NCI-H187 (cell line): ENCODE measurements at places on chromosomes 5 and 9.

- no peak for DNase-seq
Measured at GRCh38 chr5:33558489-33558888, 117.7 kb downstream of the TARS1 start.

DNA sequence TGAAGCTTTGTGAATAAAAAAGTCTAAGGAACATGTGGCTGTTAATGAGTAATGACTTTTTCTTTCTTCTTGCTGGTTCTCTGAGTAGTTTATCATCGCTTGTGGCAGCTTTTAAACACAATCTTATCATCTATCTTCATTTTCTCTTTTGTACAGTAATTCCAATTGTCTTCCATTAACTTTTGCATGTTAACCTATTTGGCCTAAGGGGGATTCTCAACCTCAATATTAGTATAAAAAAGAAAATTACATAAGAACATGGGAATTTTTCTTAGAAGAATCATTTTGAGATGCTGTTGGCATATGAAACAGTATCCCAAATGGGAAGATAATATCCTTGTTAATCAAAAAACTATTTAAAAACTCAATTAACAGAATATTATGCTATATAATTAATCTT, 179.7 kb upstream of the GPR151 start:
- DNase-seq: no peak

GRCh38 chr5:131595088-131596033, 39.7 kb downstream of the RAPGEF6 start:
- DNase-seq: no peak

DNA sequence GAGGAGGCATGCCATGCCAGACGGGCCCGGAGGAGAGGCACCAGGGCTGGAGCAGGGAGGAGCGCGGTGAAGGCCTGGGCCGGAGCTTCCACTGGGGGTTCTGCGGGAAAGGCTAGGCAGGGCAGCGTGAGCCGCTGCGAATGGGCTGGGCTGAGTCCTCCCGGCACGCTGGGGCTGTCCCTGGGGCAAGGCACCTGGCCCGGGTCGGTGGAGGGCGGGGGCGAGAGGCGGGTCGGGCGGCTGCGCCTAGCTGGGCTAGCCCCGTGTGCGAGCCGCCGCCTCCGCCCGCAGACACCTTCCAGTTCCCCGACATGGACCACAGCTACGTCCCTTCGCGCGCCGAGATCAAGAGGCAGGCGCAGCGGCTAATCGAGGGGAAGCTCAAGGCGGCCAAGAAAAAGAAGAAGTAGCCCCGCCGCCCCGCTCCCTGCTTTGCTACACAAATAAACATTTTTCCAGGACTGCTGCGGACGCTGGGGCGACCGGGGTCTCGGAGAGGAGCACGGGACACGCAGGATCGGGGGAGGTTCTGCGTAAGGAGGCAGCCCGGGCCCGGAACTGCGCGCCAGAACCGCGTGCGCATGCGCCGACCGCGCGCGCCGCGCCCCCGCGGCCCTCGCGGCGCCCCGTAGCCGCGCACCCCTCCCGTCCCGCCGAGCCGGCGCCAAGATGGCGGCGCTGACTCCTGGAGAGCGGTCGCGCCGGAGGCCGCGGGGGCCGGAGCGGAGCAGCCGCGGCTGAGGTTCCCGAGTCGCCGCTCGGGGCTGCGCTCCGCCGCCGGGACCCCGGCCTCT, at the start of gene RABL6:
Gene RABL6 (plus strand): TSS at position 668 of the 794 bp plus-strand sequence. CDS start 249 bp downstream, outside the sequence.
- peak; percentile 39 for DNase-seq

DNA sequence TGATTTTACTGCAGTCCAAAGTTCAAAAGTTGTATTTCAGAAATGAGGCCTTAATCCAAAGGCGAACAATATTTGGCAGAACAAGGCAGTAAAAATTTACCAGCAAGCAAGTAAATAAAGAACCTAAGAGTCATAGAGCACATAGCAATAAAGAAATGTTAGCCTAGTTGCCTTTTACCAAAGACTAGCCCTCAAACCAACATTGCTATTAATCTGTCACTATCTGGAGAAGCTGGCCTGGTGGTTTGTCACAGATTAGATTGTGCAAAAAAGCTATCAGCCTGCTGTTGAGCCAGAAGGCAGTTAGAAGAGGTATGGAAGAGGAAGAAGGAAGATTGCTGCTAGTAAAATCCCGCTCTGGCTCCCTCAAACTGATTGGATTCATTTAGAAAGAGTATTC, 304.7 kb upstream of the KLF4 start:
- no peak for DNase-seq

DNA sequence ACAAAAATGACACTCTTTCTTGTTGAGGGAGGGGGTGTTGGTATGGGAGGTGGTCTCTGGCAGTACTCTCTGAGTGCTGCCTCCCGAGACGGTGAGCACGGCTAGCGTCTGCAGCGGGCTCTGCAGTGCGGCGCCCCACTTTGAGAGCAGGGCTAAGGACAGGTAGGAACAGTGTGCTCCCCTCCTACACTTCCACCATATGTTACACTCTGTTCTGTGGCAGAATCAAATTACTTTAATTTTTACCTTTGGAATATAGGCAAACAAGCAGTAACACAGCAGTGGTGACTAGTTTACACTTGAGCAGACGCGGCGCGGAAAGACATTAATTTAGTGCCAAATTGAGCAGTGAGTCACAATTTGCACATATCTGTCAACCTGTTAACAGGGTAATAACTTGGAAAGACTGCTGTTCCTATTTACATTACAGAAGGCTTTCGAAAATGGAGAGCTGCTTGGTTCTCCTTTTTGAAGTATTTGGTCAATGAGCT, 136.3 kb downstream of the MED27 start:
- no peak for DNase-seq

DNA sequence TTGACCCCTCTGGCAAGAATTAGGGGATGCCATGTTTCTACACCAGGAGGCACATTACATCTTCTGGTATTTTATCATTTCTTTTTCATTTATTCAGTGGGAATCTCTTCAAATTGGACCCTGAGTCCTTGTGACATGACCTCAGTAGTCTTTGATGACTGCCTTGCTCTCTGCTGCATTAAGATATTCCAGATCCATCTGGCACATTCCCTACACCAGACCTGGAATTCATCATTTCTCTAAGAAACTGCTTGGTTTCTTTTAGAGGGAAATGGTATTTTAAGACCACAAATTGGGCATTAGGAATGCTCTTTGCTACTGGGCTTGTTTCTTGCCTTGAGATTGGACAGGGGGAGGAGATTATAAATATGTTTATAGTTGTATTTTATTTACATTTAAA, 61.0 kb downstream of the GALNT10 start:
- DNase-seq: no peak

DNA sequence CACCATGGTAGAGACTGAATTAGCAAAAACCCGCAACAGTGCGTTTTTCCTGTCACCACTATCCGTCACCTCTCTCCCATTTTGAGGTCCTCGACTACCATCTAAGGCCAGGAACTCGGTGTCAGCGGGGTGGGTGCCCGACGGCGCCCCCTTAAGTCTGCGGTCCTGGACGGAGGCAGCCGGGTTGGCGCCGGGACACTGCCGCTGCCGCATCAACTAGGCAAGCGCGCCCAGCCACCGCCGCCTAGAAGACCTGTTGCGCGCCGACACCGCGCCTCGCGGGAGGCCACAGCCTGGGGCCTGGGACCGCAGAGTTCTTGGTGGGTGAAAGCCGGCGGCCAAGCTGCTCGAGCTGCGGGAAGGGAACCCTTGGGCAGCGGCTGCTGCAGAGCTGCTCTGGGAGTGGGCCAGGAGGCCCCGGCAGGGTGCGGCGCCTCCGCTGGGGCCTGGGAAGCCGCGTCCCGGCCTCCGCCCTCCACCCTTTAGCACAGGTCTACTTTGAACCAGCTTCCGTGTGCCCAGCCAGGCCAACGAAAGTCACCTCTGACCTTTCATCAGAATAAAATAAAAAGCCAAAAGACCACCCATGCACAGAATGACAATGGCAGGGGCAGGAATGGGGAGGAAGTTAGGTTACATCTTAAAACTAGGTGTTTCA, 3.5 kb downstream of the FOXB2 start:
- DNase-seq: no peak

- DNase-seq: no peak
Measured at GRCh38 chr9:111937301-111937700, 40.7 kb downstream of the UGCG start.

DNA sequence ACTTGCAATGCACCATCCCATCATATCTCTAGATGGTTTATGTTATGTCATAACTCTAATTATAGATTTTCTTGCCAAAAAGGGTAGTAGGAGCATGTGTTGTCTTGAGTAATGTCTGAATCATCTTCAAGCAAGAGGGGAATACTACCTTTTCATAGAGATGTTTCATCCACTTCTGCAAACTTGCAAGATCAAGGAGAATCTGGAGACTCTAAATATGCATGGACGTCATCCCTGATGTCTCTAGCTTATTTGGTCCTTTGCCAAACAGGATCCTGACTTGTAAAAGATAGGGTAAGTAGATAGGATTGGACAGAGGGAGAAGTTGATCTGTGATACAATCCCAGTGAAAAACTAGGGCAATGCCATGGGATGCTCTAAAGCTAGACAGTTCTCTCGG, 246.5 kb downstream of the DMRTA1 start:
- DNase-seq: no peak

DNA sequence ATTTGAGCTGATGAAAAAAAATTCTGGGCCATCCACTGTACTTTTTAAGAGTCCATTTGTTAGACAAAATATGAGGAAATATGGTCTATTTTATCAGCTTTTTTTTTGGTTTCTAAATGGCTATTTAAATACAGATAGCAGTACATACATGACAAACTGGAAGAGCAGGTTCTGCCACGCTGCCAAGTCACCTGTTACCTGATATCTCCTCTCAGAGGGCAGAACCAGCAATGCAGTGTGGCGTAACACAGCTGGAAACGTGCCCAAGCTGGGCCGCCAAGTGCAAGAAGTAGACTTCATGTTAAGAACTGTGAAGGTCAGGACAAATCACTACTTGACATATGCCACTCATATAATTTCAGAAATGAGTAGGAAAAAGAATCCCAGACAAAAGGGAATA, 8.1 kb downstream of the MCIDAS start:
- DNase-seq: no peak

DNA sequence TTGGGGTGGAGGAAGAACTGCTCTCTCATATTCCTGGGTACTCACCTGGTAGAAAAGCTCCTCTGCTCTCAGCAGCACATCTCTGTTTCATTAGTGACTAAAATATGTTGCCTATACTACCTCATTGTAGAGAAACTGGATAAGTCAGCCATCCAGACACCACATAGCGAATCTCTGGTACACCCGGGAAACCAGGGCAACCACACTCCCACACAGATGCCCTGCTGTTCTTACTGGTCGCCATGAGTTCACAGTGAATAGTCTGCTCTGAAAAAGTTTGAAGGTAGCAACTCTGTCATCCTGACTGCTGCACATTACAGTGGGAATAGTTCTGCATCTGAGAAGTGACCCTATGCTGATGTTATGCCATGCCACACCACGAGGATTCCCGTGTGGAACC, 135.0 kb downstream of the ENTREP1 start:
- DNase-seq: no peak

DNA sequence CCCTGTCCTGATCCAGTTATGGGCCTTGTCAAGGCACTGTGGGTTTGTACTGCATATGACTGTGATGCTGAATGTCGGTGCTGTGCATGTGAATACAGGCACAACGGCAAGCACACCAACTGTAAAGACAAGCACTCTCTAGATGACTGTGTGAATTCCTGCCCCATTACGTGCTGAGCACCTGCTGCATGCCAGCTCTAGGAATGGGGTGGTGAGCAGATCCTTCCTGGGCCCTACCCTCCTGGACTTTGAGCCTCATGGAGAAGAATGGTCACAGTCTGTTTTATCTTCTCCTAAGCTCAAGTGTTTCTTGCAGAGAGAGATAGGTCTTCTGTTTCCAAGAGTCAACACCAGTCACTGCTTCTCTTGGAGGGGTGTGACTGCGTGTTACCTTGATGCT, 56.0 kb upstream of the RARS1 start:
- DNase-seq: no peak

DNA sequence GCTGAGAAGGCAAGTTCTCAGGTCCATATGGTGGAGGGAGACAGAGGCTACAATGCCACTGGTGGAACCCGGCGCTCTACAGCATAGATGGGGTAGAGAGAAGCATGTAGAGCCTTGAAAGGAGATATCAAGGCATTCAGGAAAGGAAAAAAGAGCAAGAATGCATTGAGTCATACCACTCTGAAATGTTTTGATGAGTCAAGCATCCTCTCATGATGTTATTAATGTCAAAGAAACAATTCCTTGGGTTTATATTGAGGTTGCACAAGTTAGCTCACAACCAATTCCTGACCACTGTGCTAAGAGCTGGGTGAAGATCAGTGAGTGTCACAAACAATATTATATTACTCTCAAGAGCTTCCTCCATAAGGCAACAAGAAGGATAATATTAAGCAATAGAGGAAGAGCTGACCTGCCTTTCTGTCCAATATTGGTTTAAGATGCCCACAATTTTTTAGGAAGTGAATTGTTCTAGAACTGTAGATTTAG, 178.0 kb downstream of the RFK start:
- DNase-seq: no peak
